Upper lobe of left lung (tissue), 6 donors: ENCODE measurements at places on chromosomes 2 and 18. TPM values are rescaled to one million over a fixed set of nuclear protein-coding genes. Genes with fewer than 3 reads are reported as not detected.

DNA sequence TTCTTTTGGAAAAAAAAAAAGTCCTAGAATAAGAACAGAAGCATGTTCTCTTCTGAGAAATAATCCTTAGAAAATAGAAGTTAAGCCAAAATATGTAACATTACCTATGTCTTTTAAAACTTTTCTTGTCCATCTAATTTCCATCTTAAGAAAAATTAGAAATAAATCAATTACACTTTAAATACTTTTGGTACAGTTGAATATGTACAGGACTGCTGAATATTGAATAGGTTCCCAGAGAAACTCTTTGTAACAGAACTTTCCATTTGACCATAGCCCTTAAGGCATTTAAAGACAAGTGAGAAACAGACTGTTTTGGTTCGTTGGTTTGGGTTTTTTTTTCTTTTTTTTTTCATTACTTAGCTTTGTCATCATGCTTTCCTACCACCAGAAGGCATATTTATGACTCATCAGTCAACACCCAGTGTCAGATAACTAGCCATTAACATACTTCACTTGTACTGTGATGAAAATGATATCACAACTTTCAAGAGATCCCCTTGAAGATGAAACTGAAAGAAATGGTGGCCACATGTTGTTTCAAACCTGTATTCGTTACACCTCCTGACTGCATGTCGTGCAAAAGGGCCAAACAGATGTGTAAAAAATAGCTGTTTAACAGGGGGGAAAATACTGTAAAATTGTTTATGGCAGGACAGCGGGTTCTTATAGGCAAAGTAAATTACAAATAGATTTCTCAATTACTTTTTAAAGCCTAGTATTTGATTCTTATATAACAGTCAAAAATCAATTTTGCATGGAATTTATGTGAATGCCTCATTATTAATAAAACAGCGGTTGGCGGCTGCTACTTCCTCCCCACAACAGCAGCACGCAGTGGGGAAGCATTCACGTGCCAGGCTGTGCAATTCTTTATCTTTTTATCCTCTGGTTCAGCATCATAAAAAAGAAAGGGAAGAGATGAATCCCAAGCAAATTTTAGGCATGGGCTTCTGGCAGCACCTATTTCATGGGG lies 280.7 kb upstream of the HNRNPA3 start:
- H3K36me3 ChIP-seq: no peaks in the 10 kb centered on the region
- H3K27me3 ChIP-seq: no peaks in the 10 kb centered on the region
- no peak overlapping the region for H3K27ac ChIP-seq
- no peaks in the 10 kb centered on the region for H3K4me1 ChIP-seq

- DNase-seq: no peak
- no peaks in the 10 kb centered on the region for H3K36me3 ChIP-seq
- H3K27ac ChIP-seq: no peak overlapping the region
- no peak overlapping the region for H3K4me3 ChIP-seq
These were observed 23.3 kb upstream of the UBE2F start for GRCh38 chr2:237943395-237944094.

DNA sequence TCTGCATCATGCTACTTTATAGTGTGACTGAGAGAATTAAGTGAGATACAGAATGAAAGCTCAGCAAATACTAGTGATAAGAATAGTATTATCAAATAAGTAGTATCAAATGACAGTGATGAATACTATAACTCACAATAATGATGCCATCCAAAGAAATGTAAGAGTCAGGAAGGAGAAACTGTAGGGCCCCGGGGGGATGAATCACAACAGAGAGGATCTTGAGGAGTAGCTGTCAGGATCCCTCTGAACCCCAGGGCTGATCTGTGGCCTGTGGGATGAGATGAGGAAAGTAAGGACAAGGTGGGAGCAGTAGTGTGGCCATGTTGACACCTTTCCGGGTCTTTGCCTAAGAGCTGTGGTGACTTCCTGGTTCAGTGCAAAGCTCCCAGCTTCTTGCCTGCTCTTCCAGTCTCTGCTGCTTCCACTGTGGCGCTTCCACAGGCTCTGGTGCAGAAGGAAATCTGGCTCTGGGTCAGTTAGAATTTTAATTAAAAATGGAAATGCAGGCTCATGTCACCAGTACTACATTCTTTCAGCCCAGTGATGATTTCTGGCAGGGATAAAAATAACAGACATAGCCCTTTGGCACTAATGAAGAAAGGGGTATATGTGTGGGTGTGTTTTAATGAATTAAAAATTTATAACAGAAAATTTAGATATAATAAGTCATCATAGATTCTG lies 166.9 kb downstream of the MYO3B start:
- no peaks in the 10 kb centered on the region for H3K36me3 ChIP-seq
- no peaks in the 10 kb centered on the region for H3K4me1 ChIP-seq
- no peak overlapping the region for H3K27ac ChIP-seq
- no peaks in the 10 kb centered on the region for H3K27me3 ChIP-seq
- H3K4me3 ChIP-seq: no peak overlapping the region
- no peak for DNase-seq

DNA sequence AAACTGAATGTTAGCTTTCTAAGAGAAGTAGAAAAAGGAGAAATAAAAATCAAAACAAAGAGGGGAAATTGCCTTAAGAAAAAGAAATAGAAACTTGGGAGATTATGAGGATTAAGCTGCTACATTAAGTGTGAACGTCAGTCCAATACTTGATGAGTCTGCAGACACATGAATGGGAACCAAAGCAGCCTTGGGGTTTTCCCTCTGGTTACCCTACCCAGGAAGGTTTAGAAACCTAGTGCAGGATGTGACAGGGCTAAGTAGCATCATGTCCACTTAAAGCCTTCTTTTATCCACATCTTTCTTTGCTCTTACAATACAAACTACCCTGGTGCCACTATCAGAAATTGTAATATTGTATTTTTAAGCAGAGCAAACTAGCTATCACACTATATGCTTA lies 22.3 kb downstream of the SLC35F5 start:
- H3K36me3 ChIP-seq: peaks cover 64% of the 10 kb centered on the region
- H3K27me3 ChIP-seq: no peaks in the 10 kb centered on the region
- no peaks in the 10 kb centered on the region for H3K4me1 ChIP-seq
- H3K4me3 ChIP-seq: no peak overlapping the region
- no peak overlapping the region for H3K27ac ChIP-seq

GRCh38 chr2:70381235-70381634 lies 79.4 kb upstream of the FAM136A start:
- DNase-seq: no peak
- H3K4me3 ChIP-seq: no peak overlapping the region
- no peaks in the 10 kb centered on the region for H3K27me3 ChIP-seq

GRCh38 chr2:26530696-26531095 lies 52.8 kb upstream of the OTOF start:
- H3K4me3 ChIP-seq: no peak overlapping the region
- H3K27me3 ChIP-seq: no peaks in the 10 kb centered on the region
- H3K36me3 ChIP-seq: no peaks in the 10 kb centered on the region
- H3K27ac ChIP-seq: no peak overlapping the region

DNA sequence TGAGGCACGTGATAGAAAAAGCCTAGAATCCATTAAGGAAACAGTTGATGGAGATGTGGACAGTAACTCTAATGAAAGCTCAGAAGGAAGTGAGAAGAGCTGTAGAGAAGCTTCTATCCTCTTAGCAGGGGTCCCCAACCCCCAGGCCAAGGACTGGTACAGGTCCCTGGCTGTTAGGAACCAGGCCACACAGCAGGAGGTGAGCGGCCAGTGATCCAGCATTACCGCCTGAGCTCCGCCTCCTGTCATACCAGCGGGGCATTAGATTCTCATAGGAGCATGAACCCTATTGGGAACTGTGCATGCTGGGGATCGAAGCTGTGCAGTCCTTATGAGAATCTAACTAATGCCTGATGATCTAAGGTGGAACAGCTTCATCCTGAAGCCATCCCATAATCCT lies 8.7 kb upstream of the IMP4 start:
- no peak overlapping the region for H3K27ac ChIP-seq
- H3K4me1 ChIP-seq: no peaks in the 10 kb centered on the region
- no peak for DNase-seq
- H3K27me3 ChIP-seq: no peaks in the 10 kb centered on the region
- H3K4me3 ChIP-seq: no peak overlapping the region

GRCh38 chr2:48978131-48978530 lies 176.2 kb downstream of the FSHR start:
- H3K4me1 ChIP-seq: no peaks in the 10 kb centered on the region
- H3K27me3 ChIP-seq: no peaks in the 10 kb centered on the region
- H3K27ac ChIP-seq: no peak overlapping the region
- H3K4me3 ChIP-seq: no peak overlapping the region

DNA sequence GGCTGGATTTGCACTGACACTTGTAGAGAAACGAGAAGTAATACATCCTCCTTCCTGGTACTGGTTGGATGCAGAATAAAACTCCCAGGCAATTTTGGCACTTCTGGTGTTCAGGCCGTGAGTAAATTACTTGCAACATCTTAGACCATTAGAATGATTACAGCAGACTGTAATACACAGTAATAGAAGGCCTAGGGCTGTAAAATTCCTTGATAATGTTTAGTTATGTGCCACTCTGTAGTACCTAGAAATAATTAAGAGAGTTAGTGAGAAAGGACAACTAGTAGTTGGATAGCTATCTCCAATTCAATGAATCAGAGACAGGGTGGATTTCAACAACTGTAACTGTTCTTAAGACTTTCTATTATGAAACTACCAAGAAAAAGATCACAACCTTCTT lies 356.3 kb upstream of the SETBP1 start:
- no peak for DNase-seq
- H3K4me3 ChIP-seq: no peak overlapping the region
- no peaks in the 10 kb centered on the region for H3K27me3 ChIP-seq
- H3K27ac ChIP-seq: no peak overlapping the region
- H3K4me1 ChIP-seq: no peaks in the 10 kb centered on the region

GRCh38 chr2:177942731-177943130 lies 129.8 kb downstream of the PDE11A start:
- H3K27ac ChIP-seq: no peak overlapping the region
- no peak overlapping the region for H3K4me3 ChIP-seq
- no peak for DNase-seq
- no peaks in the 10 kb centered on the region for H3K27me3 ChIP-seq
- no peaks in the 10 kb centered on the region for H3K4me1 ChIP-seq
- no peaks in the 10 kb centered on the region for H3K36me3 ChIP-seq

DNA sequence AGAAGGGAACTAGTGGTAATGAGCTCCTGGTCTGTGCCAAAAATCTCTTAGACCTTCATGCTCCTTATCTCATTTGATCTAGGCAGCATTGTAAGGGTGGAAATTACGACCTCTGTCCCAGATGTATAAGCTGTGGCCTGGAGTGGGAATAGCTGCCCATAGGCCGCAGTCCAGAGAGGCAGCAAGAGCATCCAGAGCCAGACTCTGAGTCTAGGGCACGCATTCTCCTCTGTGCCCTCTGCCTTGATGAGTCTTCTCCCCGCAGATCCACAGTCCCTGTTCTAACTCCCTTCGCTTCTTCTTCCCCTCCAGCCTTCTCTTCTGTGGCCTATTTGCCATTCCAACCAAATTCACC lies 304.6 kb downstream of the MYCN start:
- no peaks in the 10 kb centered on the region for H3K4me1 ChIP-seq
- H3K36me3 ChIP-seq: no peaks in the 10 kb centered on the region
- no peak overlapping the region for H3K27ac ChIP-seq
- no peaks in the 10 kb centered on the region for H3K27me3 ChIP-seq
- no peak for DNase-seq

- no peak overlapping the region for H3K27ac ChIP-seq
- H3K4me3 ChIP-seq: no peak overlapping the region
- no peak for DNase-seq
- peaks cover 4% of the 10 kb centered on the region for H3K4me1 ChIP-seq
- no peaks in the 10 kb centered on the region for H3K36me3 ChIP-seq
These were observed 14.4 kb downstream of the FBLN7 start for GRCh38 chr2:112152476-112153178.

DNA sequence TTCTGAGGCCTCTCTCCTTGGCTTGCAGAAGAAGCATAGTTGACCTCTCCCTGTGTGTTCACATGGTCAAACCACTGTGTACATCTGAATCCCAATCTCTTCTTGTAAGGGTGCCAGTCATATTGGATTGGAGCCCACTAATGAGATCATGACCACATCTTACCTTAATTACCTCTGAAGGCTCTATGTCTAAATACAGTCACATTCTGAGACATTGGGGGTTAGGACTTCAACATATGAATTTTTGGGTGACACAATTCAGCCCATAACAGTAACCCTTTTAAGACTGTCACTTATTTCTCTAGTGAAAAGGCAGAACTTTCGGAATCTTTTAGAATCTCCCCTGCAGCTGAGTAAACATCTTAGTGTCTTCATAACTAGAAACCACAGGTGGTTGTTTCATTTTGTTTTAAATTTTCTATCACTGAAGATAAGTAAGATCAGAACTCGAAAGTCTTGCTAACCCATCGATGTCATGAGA lies 33.3 kb downstream of the BMP10 start:
- H3K27ac ChIP-seq: no peak overlapping the region
- no peak overlapping the region for H3K4me3 ChIP-seq
- no peak for DNase-seq
- no peaks in the 10 kb centered on the region for H3K36me3 ChIP-seq

DNA sequence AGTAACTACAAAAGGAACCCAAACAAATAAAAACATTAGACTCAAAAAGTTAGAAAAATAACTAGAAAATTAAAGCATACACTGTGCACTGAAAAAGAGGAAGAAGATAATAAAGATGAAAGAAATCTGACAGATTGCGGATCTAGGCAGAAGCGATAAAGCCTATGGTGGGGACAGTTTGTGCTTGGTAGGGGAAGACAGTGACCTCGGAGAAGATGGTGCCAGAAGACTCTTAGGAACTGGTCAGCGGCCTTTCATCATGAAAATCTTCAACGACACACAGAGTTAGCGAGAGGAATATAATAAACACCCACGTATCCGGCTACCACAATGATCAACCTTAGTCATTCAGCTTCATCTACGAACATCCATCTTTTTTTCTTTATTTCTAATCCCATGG lies 180.5 kb downstream of the HDAC4 start:
- no peak overlapping the region for H3K4me3 ChIP-seq
- no peak for DNase-seq
- H3K36me3 ChIP-seq: no peaks in the 10 kb centered on the region
- peaks cover 52% of the 10 kb centered on the region for H3K4me1 ChIP-seq
- peak overlapping the region; percentile 92 for H3K27ac ChIP-seq

The LOXL3 gene
- total RNA-seq: 3.6 TPM

The ASB18 gene
- total RNA-seq: not detected

The SMARCAL1 gene
- total RNA-seq: 17.0 TPM
